ENCODE measurements at places on chromosomes 1 and 21.

GRCh38 chr1:23718482-23718881 lies 24.8 kb upstream of the ELOA start:
- DNase-seq = no peak

DNA sequence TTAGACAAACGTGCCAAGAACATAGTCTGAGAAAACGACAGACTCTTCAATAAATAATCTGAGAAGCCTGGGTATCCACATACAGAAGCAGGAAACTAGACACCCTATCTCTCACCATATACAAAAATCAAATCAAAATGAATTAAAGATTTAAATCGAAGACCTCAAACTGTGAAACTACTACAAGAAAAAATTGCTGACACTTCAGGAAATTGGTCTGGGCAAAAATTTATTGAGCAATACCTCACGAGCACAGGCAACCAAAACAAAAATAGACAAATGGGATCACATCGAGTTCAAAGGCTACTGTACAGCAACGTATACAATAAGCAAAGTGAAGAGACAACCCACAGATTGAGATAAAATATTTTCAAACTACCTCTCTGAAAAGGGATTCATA lies 292.8 kb upstream of the RGS18 start:
- no peak for DNase-seq

DNA sequence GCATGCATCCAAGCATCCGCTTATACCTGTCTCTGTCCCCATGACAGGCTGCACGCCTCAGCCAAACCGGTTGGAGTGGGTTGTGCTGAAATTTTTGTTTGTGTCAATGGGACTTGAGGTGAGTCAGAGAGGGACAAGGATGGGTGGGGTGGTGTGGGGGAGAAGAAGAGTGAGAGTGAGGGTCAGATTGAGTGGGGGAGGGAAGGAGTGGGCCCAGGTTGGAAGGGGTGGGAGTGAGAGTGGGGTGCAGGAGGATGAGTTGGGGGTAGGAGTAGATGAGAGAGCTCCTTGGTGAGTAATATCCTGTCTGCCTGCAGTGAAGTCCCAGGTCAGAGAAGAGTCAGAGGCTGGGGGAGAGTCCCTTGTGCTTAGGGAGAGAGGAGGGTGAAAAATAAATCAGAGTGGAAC lies 3.3 kb upstream of the NECTIN4 start:
- no peak for DNase-seq

DNA sequence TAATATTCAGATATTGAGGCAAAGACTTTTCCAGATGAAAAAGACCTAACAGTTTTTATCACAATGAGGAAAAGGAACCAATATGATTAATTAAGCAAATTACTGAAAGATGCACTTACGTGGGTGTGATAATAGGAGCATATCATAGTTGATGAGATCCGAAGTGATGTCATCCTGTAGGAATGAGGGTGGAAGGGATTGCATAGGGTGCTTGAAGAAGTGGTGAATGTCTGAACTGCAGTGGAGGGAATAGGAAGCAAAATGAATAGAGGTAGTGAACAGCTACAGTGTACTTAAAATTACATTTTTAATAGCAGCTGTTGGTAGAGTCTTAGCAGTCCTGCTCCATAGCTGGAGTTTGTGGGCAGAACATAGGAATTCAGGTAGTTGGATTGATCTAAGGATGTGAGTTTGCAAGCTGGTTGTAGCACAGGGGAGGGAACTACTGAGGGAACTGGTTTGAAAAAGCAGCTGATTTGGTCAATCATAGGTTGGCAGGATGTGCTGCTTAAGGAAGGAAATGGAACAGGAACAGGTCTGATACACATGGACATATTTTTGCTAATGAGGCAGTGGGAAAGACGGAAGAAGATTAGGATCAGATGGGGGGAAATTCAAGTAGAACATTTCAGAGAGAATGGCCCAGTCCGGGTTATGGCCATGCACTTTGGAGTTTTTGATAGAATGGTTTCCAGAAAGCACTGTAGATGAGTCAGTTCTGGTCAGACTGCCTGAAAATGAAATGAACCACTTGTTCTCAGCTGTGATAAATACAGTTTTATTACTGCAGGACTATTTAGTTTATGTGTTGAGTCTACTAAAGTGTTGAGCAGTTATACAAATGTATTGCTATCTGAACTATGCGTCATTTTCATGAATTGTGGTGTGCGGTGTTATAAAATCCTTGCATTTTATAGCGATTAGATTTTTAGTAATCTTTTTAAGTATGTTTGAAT lies 155.8 kb downstream of the RYR2 start:
- DNase-seq = no peak

GRCh38 chr1:164628772-164629171 lies 69.8 kb downstream of the PBX1 start:
- DNase-seq = no peak

GRCh38 chr21:39006571-39007311 lies 176.5 kb downstream of the PSMG1 start:
- no peak for DNase-seq

DNA sequence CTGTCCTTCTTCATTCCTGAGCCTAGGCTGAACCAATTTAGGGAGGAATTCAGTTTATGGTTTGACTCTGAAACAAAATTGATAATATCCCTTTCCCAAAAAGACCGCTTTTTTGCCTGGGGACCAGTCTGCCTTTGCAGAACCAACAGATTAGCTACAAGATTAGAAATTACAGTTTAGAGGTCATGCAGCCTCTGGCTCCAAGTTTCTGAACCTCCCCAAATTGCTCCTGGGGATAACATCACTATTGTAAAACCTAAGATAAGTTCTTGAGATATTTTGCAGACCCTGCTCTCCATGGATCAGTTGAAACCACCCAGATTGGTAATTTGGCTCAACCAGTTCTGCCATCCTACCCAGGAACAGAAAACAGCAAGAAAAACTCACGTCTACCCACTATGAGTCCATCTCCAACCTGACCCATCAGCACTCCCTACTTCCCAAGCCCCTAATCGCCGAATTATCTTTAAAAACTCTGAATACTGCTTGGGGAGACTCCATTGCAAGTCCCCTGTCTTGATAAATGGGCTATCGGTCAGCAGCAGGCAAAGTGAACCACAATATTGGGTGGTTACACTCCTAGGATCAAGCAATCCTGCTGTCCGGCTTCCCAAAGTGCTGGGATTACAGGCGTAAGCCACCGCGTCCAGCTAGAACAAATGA lies 605 bp upstream of the RABGGTB start:
- no peak for DNase-seq

DNA sequence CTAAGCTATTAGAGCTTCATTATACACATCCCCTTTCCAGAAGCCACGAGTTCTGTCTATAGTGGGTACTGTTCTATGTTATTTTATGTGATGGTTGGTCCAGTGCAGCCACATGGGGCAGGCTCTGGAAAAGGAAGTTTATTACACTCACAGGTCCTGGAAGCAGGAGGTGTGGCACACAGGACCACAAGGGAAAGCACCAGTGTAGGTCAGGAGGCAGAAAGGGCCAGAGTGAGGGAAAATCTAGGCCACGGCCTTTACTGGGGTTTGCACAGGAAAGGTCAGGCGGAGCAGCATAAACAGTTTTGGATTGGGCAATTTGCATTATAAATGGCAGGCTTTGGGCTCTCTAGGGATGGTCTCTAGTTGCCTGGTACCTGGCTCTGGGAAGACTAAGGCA lies 21.8 kb upstream of the CNIH3 start:
- DNase-seq = no peak

GRCh38 chr1:236176337-236177336 lies 34.3 kb downstream of the GPR137B start:
- no peak for DNase-seq

DNA sequence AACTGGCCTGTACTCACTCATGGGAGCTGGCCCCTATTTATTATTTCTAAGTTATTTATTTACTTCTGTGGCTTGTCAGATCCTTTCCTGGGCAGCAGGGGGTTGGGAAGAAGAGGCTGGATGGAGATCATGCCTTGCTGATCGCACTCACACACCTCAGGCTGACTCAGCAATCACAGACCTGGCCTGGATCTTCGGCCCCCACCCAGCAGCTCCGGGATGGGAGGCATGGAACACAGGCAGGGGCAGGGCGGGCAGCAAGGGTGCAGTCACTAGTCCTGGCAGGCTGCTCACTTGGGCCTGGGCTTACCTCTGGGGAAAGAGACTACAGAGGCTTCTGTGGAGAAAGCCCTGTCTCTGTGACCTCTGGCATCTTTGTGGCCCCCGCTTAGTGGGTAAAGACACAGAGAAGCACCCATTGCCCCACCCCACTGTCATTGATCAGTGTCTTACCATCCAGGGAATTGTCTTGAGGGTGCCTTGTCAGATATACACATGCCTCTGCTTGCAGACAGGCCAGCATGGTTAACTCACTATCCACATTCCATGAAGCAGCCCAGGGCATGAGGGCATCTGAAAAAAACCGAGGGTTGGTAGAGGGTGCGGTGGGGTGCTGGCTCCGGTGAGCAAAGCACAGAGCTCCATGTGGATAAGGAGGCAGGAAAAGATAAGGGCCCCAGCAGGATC lies 3.7 kb downstream of the ARTN start:
- DNase-seq = no peak

- DNase-seq = no peak
Measured at GRCh38 chr1:209457401-209458125, 126.0 kb upstream of the CAMK1G start.

DNA sequence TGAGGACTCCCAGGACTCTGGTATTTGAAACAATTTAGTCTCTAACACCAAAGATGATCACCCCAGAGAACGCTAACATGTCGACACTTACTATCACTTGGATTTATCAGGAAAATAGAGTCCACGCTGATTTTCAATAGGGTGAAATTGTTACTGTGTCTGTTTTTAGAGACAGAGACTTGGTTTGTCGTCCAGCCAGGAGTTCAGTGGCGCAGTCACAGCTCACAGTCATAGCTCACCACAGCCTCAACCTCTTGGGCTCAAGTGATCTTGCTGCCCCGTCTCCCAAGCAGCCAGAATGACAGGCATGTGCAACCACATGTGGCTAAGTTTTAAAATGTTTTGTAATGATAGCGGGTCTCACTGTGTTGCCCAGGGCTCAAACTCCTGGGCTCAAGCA lies 5.3 kb downstream of the SSU72 start:
- no peak for DNase-seq

DNA sequence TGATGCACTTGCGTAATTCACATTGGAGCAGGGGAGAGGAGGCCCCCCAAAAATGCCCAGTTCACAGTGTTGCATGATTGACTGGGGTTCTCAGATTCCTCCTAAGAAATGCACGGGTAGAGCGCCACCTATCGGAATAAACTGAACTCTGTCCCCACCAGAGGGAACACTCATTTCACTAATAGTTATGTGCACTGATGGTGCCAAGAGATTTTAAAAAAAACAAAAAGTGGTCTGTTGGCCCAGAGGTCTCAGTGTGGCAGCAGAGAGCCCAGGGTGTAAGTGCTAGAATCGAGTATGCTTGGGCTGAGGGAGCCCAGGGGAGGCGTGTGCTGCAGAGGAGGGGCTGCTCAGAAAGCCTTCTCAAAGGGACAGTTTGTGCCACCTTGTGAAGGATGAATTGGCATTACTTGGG lies 6.9 kb downstream of the PINK1 start:
- no peak for DNase-seq

GRCh38 chr1:162710780-162711465 lies 78.7 kb downstream of the DDR2 start:
- no peak for DNase-seq

- no peak for DNase-seq
Measured at GRCh38 chr1:201364808-201365105, 12.7 kb downstream of the TNNT2 start.
